ENCODE measurements at places on chromosomes 1 and 21.

- DNase-seq: peak; percentile 67
Measured at GRCh38 chr1:44660176-44660575, 14.1 kb downstream of the TMEM53 start.

GRCh38 chr1:46247436-46248121 is at the start of gene RAD54L:
Gene RAD54L (plus strand): TSS chr1:46247763. CDS start chr1:46248406, 643 bp downstream.
- DNase-seq: peak; percentile 99

GRCh38 chr1:163120372-163120771 is 51.2 kb downstream of the RGS4 start:
- DNase-seq: peak; percentile 27

DNA sequence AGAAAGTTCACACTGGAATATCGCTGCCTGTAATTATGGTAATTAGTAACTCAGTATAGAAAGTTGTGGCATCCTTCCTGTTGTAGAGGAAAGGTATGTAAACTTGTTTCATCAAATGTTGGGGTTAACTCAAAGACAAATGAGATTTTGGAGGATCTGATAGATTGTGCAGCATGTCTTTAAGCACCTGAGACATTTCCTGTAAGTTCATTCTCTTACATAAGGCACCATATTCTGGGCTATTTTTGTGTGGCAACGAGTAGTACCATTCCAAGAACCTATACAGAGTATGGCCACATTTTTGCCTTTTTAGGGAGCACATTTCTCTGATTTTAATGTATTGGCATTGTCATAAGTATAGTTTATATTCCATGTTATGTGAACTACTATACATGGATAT is 88.8 kb downstream of the CDC14A start:
- no peak for DNase-seq

GRCh38 chr1:31767225-31767624 is 3.1 kb upstream of the ADGRB2 start:
- DNase-seq: no peak

- no peak for DNase-seq
Measured at GRCh38 chr21:25676451-25676850, 37.4 kb downstream of the JAM2 start.

GRCh38 chr1:109617291-109617801 is 2.1 kb downstream of the GNAT2 start:
- peak; percentile 87 for DNase-seq

DNA sequence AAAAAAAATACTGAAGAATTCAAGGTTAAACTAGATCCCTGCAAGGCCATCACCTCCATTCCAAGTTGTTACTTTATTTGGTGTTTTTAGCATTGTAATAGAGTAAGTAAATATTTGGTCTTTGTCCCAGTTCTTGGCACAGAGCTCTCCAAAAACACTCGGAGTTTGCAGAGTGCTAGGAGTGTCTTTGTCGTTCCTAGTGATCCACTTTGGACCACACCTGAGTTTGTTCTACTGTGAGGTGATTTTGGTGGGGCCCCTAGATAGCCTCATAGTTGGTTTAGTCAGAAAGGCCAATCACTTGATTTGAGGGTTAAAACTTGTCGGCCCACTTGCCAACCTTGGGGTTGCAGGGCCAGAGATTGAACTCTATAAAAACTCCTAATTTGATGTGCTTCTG is 25.6 kb downstream of the SYNC start:
- DNase-seq: no peak

GRCh38 chr1:197902454-197903195 is at the start of gene C1orf53:
Gene C1orf53 (plus strand): TSS chr1:197902630. CDS start chr1:197902650, 20 bp downstream.
- DNase-seq: peak; percentile 96

- no peak for DNase-seq
Measured at GRCh38 chr1:247115545-247115944, 11.4 kb upstream of the ZNF669 start.

DNA sequence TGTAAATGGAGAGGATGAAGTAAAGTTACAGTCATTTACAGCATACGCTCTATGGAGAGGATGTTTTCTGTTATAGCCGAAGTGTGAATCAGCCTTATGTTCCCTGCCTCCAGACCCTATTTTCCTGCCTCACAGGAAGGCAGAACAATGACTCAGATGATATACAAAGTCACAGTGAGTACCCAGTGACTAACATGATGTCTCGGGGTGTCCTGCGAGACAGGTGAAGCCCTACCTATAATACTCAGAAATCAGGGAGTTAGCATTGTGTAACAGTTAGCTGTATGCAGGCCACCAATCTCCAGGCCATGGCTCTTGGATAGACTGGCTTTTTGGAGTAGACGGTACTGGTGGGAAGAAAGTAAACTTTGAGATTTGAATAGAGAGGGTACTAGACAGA is 55.6 kb upstream of the FBXO28 start:
- peak; percentile 11 for DNase-seq

DNA sequence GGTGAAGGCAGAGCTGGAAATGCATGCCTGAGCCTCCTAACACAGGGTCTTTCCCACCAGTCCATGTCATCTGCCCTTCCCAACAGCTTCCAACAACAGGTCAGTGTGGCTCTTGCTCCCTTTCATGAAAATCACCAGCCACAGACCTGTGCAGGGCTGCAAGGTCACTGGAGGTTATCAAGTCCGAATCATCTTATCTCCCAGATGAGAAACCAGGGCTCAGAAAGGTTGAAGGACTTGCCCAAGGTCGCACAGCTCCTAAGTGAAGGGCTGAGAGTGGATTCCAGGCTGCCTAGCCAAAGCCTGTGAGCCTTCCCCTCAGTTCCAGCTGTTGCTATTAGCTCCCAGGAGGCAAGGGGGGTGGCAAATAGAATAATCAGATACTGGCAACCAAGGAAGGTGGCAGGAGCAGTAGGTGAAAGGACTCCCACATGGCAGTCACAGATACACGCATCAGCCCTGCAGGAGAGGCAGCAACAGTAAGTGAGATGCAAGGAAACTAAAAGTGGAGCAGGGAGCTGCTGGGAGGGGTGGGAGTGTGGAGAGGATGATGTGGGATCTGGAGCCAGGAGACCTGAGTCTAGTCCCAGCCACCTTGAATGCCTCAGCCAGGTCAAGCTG is 74.2 kb downstream of the SSBP3 start:
- DNase-seq: no peak

DNA sequence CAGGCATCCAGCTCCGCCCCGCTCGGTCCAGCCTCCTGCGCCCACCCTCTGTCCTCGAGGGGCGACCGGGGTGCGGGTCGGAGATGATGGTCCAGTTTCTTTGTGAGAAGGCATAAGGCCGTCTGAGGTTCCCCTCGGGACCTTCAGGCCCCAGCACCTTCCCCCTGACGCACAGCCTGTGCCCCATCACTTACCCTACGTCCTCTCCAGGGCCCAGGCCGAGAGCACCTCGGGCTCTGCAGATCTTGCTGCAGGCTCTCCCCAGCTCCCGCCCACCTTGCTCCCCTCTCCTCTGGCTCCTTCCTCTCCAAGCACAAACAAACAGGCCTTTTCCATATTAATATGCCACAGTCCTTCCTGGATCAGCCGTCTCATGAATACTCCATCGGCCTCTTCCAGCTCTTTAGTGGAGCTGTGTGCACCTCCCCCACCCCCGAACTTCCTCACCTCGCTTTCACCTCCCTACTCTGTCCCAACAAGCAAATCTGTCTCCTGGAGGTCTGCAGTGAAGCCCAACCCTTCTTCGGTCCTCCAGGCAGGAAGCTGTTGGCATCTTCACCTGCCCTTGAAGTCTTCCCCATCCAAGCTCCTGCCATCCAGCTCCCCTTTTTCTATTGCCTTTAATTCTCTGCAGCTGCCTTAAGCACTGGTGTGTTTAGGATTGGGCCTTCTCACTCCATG is 448 bp upstream of the COL9A2 start:
- DNase-seq: no peak

- DNase-seq: no peak
Measured at GRCh38 chr1:176826265-176826664, 338.2 kb downstream of the ASTN1 start.

DNA sequence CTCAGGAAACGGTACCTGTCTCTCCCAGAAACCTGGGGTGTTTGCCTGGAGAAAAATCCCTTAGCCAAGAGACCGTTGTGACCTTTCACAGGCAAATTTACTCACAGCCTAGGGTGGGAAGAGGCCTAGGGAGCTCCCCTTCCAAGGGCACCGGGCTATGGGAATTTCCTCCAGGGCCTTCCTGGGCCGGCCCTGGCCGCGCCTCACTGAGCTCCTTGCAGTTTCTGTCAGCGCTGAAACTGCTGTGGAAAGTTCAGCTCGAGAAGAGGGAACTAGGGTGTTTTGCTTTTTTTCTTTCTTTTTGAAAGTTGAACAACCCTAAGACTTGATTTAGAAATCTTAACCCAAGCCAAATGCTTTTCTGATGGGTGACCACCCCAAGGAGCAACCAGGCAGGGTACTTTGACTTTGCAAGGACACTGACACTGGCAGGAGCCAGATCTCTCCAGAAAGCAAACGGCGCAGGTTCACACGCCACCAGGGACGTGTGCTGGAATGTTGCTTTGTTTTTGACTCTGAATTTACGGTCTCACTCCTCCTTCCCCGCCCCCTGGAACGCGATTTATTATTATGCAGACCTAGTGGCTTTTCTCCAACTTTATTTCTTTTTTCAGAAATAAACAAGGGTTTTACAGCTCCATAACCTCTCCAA is 229.6 kb upstream of the JUN start:
- DNase-seq: peak; percentile 67

GRCh38 chr1:18997508-18997907 is 41.0 kb upstream of the IFFO2 start:
- DNase-seq: no peak

GRCh38 chr1:145997016-145997717 is 788 bp upstream of the TXNIP start:
- DNase-seq: no peak

DNA sequence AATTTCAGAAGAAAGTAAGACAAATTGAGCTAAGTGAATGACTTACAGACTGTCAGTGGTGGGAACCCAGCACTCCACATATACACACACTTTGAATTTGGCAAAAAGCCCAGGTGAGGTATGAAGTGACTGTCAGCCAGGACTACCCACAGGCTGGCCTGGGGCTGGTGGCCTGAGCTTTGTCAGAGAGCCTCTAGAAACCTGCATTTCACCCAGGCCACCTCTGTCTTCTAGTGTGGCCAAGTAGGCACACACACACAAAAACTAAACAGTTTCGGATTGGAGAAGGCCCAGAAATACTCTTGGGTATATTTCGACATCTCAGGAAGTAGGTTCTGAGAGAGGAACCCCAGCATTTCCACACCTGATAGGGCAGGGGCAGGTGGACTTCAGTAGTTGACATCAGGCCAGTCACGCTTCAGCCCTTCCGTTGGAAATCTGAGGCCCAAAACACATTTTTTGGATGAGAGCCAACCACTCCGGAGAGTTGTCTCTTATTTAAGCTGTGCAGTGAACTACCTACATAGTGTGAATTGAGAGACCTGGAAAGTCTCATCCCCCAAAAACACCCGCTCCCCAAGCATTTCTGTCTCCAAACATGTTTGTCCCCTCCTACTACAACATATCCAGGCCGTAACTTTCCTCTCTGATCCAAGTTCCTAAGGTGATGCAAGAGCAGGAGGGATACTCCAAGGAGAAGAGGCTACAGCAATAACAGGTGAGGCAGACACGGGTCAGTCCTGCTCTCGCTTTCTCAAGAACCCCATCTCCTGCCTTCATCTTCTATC is 167.2 kb upstream of the PROX1 start:
- DNase-seq: no peak

DNA sequence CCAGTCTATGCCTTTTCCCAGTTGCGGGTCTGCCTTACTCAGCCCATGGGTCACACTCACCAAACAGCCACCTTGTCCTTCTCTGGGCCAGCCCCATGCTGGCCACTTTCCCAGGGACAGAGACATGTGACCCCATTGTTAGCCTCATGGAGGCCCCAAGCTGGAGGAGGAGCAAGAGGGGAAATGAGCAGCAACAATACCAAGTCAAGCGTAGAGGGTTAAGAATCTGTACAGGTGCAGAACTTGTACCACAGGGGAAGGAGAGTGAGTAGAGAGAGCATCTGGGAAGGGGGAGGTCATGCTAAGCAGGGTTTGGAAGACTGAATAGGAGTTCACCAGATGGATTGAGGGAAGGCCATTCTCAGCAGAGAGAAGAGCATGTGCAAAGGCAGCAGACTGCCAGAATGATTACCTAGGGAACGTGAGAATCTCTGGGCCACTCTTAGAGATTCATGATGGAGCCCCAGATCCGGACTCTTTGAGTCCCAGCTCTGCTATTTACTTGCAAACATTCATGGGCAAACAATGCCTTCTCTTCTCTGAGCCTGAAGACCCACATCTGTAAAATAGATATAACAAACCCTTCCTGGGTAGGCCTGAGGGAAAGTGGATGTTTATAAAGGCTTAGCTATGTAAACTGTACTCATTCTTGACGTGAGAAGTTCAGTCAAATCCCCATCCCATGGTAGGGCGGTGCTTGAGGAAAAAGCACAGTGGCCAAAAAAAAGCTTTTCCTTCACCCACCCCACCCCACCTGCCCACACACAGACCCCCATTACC is 2.8 kb upstream of the SLC2A1 start:
- peak; percentile 38 for DNase-seq

GRCh38 chr1:78490861-78491450 is at the start of gene PTGFR:
Gene PTGFR (plus strand): TSS chr1:78490974. CDS start chr1:78492744, 1,770 bp downstream.
- DNase-seq: peak; percentile 68

DNA sequence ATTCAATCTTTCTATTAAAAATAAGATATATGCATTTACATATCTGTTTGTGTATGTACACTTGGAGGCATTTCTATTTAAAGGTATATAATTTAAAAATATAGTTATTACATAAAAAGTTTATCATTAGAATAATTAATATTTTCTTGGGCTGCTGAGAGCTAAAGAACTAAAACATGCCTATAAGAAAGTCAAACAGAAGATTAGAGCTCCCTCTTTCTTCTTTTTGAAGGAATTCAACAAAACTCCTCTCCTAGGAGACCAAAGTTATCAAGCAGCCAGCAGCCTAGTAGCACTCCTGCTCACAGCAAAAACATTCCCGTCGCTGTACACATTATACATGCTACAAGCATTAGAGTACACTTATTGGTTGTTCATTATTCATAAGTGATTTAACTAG is 216.4 kb downstream of the VAV3 start:
- peak; percentile 39 for DNase-seq

DNA sequence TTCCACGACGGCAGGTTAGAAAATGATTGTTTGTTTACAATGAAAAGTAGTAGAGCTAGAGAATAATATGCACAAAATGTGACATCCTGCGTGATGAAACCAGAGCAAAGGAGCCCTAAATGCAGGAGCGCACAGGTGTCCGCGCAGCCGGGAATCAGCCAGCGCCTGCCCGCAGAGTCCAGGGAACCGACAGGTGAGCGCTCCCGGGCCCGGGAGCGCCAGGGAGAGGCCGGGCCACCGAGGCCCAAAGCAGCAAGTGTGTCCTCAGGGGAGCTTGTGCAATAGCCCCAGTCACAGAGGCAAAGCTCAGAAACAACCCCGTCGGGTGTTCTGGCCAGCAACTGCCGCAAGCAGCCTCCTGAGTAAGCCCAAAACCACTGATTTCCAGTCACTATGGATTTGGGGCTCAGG is 789 bp upstream of the GALE start:
- DNase-seq: no peak

- DNase-seq: peak; percentile 53
Measured at GRCh38 chr1:15966081-15966955, 9.6 kb downstream of the ZBTB17 start.
